ENCODE measurements at places on chromosomes 2 and 18.

DNA sequence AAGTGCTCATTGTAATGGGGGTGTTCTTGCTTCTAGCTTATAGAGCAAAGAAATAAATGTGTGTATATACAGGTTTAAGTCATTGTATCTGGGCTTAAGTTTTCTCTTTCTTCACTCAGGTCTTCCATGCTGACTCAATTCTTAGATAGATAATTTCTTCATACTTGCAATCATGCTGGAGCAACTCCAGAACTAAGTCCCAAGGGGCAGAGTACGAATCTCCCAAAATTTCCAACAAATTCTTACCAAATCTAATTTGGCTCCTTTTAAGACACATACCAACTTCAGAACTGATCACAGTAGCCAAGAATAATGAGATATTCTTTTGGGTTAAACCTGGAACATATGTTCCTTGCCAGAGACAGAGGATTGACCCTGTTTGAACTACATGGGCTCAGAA is 4.3 kb upstream of the SPAG16 start:
- DNase-seq: peak; percentile 68

DNA sequence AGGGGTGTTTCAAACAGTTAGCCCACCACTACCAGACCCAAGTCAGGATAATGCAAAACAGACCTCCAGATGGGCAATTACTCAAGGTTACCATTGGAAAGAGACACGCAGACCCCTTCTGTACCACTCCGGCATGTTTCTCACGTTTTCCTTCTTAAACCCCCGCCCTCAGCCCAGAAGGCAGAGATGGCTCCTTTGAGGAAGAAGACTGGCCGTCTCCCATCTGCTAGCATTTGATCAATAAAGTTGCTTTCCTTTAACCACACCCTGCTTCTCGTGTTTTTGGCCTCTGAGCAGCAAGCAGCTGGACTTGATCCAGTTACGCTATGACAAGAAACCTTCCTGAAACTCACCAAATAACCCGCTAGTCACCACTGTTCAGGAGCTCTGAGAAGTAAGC is 1012.4 kb upstream of the GYPC start:
- DNase-seq: no peak

GRCh38 chr2:65231892-65232477 is 4.4 kb downstream of the ACTR2 start:
- peak; percentile 63 for DNase-seq

DNA sequence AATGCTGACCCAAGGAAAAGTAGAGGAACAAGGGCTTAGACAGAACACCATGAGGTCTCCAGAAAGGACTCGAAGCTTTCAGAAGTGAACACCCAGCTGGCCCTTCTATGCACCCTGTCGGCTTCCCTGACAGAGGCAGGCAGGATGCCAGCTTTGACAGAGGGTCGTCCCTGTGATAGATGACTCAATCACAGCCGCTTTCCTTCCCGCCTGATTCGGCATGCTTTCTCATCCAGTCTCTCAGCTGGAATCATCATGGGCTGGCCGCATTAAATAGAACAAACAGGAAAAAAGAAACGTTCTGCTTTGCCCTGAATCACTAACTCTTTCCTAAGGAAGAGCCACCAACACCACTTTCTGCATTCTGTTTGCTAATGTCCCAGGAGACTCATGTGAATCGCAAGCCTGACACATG is 140.3 kb upstream of the RAB12 start:
- DNase-seq: no peak

DNA sequence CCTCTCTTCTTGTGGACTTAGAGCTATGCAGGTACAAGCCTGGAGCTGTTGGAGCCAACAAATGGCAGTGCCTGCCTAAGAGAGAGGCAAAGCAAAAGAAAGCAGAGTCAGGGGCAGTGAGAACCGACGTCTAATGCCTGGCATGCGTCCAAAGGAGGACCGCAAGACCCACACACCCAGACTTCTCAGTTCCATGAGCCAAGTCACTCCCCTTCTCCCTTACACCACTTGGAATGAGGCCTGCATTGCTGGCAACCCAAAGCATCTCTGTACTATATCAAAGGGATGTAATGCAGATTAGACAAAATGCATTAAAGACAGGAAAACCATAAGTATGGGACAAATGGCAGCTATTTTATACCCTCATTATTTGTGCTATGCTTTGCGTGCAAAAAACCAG is 49.9 kb upstream of the RNU4ATAC start:
- DNase-seq: peak; percentile 91

GRCh38 chr2:114499101-114499500 is 56.7 kb downstream of the DPP10 start:
- no peak for DNase-seq

- DNase-seq: no peak
Observed at GRCh38 chr2:240662681-240663080, 20.0 kb downstream of the AQP12B start.

- no peak for DNase-seq
Observed at GRCh38 chr18:48049757-48050156, 119.3 kb upstream of the SMAD2 start.

DNA sequence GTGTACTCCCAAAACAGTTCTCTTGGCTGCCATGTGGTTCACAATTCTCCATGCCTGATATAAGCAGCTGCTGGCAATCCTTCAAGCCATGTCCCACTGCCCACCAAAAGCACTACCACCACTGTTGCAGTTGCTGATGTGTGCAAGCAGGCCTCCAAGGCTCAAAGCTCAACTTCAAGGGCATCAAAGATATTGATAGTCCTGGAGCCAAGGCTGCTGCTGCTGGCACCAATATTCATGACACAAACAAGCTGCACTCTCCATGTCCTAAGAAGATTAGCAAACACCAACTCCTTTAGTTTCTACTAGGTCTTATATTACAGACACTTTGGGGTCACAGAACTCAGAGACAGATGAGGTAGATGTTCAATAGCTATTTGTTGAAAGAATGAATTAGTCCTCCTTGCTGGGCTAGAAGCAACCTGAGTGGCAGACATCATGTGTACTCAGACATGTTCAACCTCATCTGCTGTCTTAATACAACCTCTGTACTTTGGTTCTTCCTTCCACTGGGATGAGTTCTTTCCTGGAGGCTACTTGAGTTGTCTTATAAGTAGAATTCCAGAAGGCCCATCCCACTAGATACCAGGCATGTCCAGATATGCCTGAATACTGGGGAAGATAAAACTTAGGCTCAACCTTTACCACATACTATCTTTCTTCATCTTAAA is 104.5 kb upstream of the UGP2 start:
- no peak for DNase-seq

DNA sequence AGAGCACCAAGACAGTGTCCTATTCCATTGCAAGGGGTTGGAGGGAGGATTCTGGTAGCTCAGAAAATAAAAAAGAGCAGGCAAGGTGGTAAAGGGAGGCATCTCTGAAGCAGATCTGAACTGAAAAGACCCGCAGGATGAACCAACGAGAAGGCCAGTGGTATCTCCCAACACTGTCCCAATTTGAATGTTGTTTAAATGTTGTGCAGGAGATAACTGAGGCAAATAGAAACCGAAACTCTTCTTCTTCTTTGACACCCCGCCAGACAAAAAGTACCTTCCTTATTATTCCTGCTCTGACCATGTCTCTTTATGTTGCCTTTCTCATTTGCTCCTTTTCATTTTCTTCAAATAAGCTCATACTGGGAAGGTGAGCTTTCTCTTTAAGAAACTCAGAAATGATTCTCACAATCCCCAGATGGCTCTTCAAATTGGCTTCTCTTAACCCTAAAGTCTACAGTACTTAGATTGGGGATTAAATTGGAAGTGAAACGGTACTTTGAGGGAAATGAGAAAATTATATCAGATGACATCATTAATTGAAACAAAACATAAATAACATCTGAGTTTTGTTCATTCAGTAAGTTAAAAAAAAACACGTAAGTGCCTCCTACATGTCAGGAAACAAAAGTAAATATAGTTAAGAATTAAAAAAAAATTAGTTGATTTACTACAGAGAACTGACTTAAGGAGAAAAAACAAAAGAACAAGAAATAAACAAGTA is 143.6 kb downstream of the WDPCP start:
- no peak for DNase-seq

DNA sequence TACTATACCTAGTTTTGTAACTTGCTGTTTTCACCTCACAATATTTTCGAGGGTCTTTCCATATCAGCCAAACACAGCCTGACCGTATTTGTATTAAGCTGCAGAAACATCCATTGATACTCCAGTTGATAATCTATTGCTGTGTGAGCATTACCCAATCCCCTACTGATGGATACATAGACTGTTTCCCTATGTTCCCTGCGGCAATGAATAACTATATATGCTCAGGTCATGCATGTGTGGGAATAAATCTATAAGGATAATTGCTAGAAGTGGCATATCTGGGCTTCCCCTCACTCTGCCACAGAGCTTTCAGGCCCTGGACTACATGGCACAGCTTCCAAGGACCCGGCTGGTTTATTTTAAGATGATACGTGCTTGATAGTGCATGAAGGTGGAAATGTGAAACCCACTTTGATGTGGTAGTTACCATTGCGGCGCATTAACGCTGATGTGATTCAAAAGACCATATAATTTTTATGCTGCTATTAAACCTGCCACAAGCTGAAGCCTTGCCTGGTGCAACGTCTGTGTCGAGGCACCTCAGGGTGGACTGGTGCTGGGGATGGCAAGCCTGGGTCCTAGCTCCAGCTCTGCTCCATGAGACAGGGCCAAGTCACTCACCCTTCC is 130.8 kb upstream of the MSH6 start:
- DNase-seq: no peak

GRCh38 chr2:96933305-96934181 is 52.8 kb downstream of the FAM178B start:
- DNase-seq: no peak

- no peak for DNase-seq
Observed at GRCh38 chr2:111200333-111200881, 79.7 kb downstream of the BCL2L11 start.

- no peak for DNase-seq
Observed at GRCh38 chr18:76432274-76432755, 62.7 kb downstream of the ZNF516 start.

GRCh38 chr2:460861-461260 is 173.0 kb upstream of the ALKAL2 start:
- no peak for DNase-seq

- no peak for DNase-seq
Observed at GRCh38 chr18:52615943-52616342, 275.9 kb downstream of the DCC start.

DNA sequence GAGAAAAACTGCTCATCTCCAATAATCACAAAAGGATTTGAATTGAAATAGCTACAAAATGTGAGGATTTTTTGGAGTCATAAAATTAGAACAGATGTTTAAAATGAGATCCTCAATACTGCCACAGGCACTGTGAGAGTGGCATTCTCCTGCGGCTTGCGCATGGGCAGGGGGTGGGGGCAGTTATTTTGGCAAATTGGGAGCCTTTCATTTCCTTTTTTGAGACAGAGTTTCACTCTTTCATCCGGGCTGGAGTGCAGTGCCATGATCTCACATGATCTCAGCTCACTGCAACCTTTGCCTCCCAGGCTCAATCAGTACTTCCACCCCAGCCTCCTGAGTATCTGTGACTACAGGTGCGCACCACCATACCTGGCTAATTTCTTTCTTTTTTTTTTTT is 42.4 kb downstream of the POMC start:
- no peak for DNase-seq

- no peak for DNase-seq
Observed at GRCh38 chr18:5630057-5630899, 86.5 kb upstream of the EPB41L3 start.

GRCh38 chr2:149732001-149732685 is 144.6 kb upstream of the MMADHC start:
- no peak for DNase-seq

GRCh38 chr18:64919971-64920570 is 771.2 kb upstream of the LINC00305 start:
- DNase-seq: no peak

- no peak for DNase-seq
Observed at GRCh38 chr2:65377556-65378192, 54.7 kb downstream of the SPRED2 start.

- DNase-seq: no peak
Observed at GRCh38 chr18:11607906-11608305, 1.5 kb upstream of the SLC35G4 start.

DNA sequence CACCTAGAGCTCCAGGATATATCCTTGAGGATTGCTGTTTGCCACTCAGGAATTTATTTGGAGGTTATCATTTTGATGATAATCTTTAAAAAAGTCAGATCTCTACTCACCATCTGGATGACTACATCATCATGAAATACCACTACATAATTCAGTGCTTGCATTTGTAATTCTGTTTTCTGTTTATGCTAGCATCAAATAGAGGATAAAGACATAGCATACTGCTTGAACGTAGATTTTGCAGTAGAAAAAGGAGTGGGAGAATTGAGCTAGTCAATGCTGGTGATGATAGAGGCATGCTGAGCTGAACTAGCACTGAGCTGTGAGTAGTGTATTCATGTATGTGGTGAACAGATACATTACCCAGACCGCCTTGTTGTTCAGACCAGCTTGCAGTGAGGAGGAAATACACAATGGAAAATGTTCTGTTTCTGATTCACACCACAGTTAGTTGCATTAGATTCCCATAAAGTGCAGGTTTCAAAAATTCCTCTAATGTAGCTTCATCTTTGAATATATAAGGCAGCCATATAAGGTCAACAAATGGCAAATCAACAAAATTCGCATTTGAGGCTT is 68.8 kb upstream of the CDC42EP3 start:
- DNase-seq: peak; percentile 62

DNA sequence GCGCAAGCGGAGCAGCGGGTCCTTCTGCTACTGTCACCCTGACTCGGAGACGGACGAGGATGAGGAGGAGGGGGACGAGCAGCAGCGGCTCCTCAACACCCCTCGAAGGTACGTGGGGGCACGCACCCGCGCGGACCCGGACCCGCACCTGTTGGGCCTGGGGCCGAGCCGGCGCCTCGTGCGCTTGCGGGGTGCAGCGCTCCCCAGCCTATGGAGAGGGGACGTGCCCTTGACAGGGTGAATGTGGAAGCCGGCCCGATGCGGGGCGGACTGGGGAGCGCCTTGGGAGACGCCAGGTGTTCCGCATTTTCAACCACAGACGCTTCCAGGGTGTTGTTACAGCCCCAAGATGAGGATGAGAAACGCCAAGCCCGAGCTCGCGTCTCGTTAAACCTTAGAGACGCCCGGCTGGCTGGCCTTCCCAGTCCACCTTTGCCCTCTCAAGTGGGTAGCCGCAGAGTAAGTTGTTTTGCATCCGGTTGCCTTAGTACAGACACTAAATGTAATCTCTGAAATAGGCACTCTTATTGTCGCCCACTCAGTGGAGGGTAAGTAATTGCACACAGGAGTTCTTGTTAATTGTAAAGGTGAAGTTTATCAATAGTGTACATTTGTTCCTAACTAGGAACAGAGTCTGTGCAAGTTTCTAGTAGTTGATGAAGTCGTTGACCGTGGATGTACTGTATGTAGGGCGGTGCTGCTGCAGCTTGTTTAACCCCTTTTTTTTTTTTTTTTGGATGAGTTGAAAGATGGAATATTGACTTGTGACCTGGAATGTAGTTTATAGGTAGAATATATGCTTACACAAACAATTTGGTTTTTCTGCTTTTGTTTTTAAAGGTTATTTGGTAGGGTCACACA is 815 bp downstream of the GMCL1 start:
- DNase-seq: no peak

GRCh38 chr2:763766-764525 is 86.7 kb upstream of the TMEM18 start:
- DNase-seq: no peak

GRCh38 chr2:233807966-233808935 is 30.1 kb downstream of the MROH2A start:
- DNase-seq: no peak

GRCh38 chr2:57126410-57126809 is 920.2 kb upstream of the VRK2 start:
- DNase-seq: no peak

- DNase-seq: no peak
Observed at GRCh38 chr2:230602562-230603230, 109.9 kb upstream of the CAB39 start.
